ENCODE measurements at places on chromosomes 6 and 20.

GRCh38 chr6:37576336-37576737 lies 76.6 kb upstream of the CCDC167 start:
- no peak for DNase-seq

GRCh38 chr6:135622081-135622480 lies 124.5 kb upstream of the AHI1 start:
- DNase-seq = no peak

DNA sequence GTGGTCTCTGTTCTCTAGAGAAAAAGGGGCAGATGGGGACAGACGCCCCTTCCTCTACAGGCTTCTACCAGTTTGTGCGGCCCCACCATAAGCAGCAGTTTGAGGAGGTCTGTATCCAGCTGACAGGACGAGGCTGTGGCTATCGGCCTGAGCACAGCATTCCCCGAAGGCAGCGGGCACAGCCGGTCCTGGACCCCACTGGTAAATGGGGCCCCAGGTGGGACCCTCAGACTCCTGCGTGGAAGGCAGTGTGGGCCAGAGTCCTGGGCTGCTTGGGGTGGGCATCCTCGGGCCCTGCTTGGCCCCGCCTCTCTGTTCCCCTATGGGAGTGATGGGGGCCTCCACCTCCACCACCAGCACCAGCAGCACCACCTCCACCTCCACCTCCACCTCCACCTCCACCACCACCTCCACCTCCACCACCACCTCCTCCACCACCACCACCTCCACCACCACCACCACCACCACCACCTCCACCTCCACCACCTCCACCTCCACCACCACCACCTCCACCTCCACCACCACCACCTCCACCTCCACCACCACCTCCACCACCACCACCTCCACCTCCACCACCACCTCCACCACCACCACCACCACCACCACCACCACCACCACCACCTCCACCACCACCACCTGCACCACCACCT lies 3.2 kb upstream of the TNFRSF6B start:
- no peak for DNase-seq

GRCh38 chr6:34506718-34507117 lies 40.8 kb downstream of the PACSIN1 start:
- no peak for DNase-seq

GRCh38 chr6:106856227-106856874 lies 118.2 kb downstream of the CD24 start:
- no peak for DNase-seq

GRCh38 chr6:122472022-122472340 lies 374 bp upstream of the SERINC1 start:
- DNase-seq = no peak

- DNase-seq = no peak
Observed at GRCh38 chr20:3000852-3001523, 42.4 kb upstream of the GNRH2 start.

- no peak for DNase-seq
Observed at GRCh38 chr6:157841211-157841840, 18.3 kb downstream of the SNX9 start.

GRCh38 chr6:167588920-167589614 lies 237.6 kb upstream of the AFDN start:
- no peak for DNase-seq

- DNase-seq = no peak
Observed at GRCh38 chr20:12829170-12829569, 179.6 kb upstream of the SPTLC3 start.

DNA sequence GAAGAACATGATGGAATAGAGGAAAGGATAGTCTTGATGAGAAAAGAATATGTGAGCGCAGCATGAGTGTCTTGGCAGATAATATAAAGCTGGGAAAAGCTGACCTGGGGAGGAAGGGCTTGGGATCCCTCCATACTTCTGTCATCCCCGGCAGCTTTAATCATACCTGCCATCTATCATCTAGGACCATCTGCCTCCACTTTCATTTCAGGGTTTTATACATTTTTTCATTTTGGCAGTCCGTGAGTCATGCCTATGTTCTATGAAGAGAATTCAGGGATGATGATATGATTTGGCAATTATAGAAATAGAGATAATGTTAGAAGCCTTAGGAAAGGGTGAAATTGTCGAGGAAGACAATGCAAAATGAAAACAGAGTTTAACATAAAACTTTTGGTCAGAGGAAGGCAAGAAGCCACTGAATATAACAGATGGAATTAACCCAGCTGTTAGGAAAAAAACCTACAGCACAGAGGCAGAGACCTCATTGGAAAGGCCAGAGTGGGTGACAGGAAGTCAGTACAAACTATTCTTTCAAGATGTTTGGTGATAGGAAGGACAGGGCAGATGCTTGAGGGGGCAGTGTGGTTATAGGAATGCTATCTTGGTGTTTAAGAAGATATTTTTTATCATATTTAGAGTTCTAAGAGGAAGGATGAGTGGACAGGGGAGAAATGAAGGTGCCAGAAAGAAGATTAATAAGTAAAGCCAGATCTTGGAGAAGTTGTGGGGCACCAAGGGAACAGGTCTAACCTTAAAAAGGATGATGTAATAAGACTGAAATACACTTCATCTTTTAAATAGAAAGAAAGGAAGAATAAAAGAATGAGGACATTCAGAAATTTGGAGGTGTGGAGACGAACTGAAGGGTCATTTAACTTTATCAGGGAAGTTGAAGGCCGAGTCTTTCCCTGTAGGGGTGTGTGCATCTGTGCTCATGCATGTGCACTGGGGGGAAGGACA lies 37.8 kb downstream of the MARCKS start:
- DNase-seq = no peak
